ENCODE measurements at places on chromosomes 2 and 18.

DNA sequence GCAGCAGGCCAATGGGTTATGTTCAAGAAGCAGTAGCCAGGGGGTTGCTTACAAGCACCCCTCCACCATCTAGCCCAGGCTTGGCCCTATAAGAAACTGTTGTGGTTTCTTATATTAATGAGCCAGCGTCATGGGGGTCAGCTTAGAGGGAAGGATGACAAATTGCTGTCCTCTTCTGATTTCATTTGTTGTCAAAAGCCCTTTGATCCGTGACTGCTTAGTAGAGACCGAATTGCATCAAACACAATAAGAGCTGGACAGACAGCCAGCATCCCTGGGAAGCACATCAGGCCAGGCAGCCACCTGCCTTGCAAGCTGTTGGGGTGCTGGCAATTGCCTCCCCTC, 206.6 kb upstream of the SETBP1 start:
- no peak for DNase-seq

GRCh38 chr2:238875471-238876231, 27.8 kb downstream of the TWIST2 start:
- no peak for DNase-seq

- no peak for DNase-seq
These were observed 17.1 kb downstream of the CCT7 start for GRCh38 chr2:73250872-73251846.

GRCh38 chr2:218859988-218860831, 605 bp downstream of the WNT6 start:
- DNase-seq, result no peak

GRCh38 chr18:50696436-50696835, 123.4 kb downstream of the MRO start:
- DNase-seq, result no peak

Measured in CD4-positive, alpha-beta T cell treated with Interferon alpha-2 for 1 hour (primary cell).